ENCODE measurements at places on chromosomes 4 and X. TPM values are rescaled to one million over a fixed set of nuclear protein-coding genes. Genes with fewer than 3 reads are reported as not detected.

The MTTP gene
- polyA plus RNA-seq: 1.2 TPM

The PLRG1 gene
- 133 TPM for polyA plus RNA-seq

The SMIM20 gene
- polyA plus RNA-seq: 27.0 TPM

The PABPC5 gene
- 2.7 TPM for polyA plus RNA-seq

The ARHGAP10 gene
- 1.2 TPM for polyA plus RNA-seq

The CEP135 gene
- polyA plus RNA-seq: 6.7 TPM

The KLHL13 gene
- 15.7 TPM for polyA plus RNA-seq

The CHST7 gene
- 6.2 TPM for polyA plus RNA-seq

The XAGE2 gene
- not detected for polyA plus RNA-seq

The COL25A1 gene
- 32.3 TPM for polyA plus RNA-seq

The USP17L20 gene
- not detected for polyA plus RNA-seq

The PLAC8 gene
- polyA plus RNA-seq: not detected

The NLGN3 gene
- 11.7 TPM for polyA plus RNA-seq

The PABPC1L2B gene
- not detected for polyA plus RNA-seq

The MAOB gene
- not detected for polyA plus RNA-seq

The TRMT2B gene
- 6.0 TPM for polyA plus RNA-seq

The RAB40AL gene
- polyA plus RNA-seq: 0.35 TPM

The MAMLD1 gene
- 2.0 TPM for polyA plus RNA-seq

The OFD1 gene
- polyA plus RNA-seq: 35.1 TPM

The CYSLTR1 gene
- polyA plus RNA-seq: not detected

The SCML2 gene
- polyA plus RNA-seq: 14.7 TPM

The TMEM128 gene
- polyA plus RNA-seq: 93.6 TPM

The MBNL3 gene
- polyA plus RNA-seq: 0.22 TPM

The BEX1 gene
- polyA plus RNA-seq: 1,035 TPM

The PHOX2B gene
- not detected for polyA plus RNA-seq

The ADGRG2 gene
- 0.05 TPM for polyA plus RNA-seq

The NIPAL1 gene
- polyA plus RNA-seq: 0.52 TPM

The CT47A7 gene
- polyA plus RNA-seq: not detected

The VEGFC gene
- polyA plus RNA-seq: 0.40 TPM

The NAP1L3 gene
- 243 TPM for polyA plus RNA-seq

The MAB21L2 gene
- polyA plus RNA-seq: 0.92 TPM

The GLRA2 gene
- polyA plus RNA-seq: 18.6 TPM

The ASB12 gene
- polyA plus RNA-seq: 1.5 TPM

The RAB33A gene
- 74.7 TPM for polyA plus RNA-seq

The DUX4 gene
- polyA plus RNA-seq: not detected

The FGFR3 gene
- 0.54 TPM for polyA plus RNA-seq

All from neural cell (in vitro differentiated cells).